ENCODE measurements at places on chromosomes 11 and 22.

DNA sequence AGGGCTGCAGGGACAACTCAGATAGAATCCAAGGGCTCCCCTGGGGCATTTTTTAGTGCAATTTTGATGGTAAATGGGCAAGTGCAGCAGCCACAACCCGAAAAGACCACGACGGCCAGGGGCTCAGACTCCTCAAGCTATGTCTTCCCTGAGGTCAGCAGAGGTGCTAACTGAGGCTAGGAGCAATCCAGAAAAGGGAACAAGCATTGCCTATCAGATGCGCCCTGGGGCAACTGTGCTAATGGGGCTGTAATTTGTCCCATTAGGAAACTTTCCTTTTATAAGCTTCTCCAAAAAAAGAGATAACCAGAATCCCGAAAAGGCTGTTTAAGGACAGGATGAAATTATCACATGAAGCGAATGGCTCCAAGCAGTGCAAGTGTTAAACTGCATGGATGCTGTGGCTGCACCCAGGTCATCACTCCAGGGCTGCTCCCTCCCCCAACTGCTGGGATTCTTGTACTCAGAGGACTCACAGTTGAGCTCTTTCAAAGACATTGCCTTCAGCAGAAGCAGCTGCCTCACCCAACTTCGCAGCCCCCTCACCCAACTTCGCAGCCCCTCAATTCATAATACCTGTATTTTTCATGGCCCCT, 2.8 kb upstream of the CD3E start:
- no peak for DNase-seq

DNA sequence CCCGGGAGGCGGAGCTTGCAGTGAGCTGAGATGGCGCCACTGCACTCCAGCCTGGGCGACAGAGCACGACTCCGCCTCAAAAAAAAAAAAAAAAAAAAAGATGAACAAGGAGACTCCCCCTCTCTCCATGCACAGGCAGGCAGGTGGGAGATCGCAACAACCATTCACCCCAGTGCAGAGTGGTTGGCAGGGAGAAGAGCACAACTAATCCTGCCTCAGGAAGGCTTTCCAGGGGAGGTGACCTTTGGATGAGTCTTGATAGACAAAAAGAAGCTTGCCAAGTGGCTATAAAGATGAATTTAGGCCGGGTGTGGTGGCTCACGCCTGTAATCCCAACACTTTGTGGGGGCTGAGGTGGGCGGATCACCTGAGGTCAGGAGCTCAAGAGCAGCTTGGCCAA, 30.0 kb downstream of the FLRT1 start:
- no peak for DNase-seq

DNA sequence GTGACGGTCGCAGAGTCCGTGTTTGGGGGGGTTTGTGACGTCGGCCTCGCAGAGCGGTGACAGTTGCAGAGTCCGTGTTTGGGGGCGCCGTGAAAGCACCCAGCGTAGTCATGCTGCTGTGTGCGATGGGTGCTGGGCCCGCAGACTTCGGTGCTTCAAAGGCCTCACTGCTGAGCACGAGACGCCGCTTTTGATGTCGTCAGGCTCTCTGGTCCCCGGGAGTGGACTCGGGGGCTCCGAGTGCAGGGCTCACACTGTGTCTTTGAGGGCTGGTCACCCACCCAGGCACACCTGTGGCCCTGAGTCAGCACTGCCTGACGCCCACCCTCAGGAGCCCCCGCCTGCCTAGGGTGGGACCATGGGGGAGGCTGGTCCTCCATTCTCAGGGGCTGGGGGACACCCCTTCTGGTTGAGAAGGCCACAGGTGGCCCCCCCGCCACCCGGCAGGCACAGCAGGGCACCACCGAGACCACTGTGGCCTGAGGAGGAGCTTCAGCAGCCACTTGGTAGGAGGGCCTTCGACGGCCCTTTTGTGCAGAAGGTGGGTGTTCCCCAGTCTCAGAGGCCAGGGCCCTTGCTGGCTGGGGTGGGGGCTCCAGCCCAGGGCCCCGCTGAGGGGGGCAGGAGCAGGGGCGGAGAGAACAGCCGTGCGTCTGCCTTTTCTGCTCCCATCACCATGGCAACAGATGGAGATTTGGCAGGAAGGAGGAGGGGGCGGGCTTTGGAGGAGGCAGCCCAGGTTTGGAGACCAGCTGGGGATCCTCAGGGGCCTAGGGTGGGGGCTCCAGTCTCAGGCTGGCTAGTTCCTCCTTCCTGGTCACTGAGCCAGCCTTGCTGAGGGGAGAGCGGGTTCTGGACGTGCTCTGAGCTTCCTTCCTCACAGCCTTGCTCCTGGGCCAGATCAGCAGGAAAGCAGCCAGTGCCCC, 20.9 kb downstream of the BRSK2 start:
- DNase-seq = no peak

DNA sequence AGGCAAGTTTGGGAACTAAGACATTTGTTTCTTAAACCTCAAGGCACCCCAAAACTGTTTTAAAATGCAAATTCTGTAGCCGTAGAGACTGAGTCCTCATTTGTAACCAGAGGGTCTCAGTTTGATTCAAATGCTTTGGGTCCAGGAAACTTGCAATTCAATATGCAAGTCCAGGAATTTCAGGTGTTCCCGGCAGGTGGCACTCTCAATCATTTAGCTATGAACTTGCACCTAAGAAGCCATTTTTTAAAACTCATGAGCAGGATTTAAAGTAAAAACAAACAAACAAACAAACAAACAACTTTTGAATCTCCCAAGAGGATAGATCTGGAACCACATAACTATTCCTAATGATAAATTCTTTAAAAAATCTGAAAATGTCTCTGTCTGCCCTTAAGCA, 8.7 kb upstream of the ABTB2 start:
- DNase-seq = no peak

GRCh38 chr11:122394313-122394712, 261.2 kb upstream of the UBASH3B start:
- DNase-seq = no peak

DNA sequence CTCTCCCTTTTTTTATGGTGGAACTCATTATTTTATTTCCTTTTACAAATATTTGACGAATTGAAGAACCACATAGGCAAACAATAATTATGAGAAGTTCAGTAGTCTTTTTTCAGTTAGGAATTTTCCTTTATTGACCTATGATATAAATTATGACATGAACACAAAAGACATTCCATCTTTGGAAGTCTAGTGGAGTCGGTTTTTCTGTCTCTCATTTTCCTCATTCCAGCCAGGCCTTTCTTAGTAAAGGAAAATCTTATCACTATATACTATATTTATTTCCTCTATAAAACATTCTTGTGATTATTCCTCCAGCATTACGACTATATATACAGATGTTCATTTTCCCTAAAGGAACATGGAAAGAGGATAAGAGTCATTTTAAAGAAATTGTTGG, 1046.1 kb downstream of the DLG2 start:
- no peak for DNase-seq

GRCh38 chr11:35083431-35084238, 55.3 kb upstream of the CD44 start:
- DNase-seq = peak; percentile 51

GRCh38 chr22:37234736-37235711, 9.0 kb downstream of the RAC2 start:
- peak; percentile 18 for DNase-seq

DNA sequence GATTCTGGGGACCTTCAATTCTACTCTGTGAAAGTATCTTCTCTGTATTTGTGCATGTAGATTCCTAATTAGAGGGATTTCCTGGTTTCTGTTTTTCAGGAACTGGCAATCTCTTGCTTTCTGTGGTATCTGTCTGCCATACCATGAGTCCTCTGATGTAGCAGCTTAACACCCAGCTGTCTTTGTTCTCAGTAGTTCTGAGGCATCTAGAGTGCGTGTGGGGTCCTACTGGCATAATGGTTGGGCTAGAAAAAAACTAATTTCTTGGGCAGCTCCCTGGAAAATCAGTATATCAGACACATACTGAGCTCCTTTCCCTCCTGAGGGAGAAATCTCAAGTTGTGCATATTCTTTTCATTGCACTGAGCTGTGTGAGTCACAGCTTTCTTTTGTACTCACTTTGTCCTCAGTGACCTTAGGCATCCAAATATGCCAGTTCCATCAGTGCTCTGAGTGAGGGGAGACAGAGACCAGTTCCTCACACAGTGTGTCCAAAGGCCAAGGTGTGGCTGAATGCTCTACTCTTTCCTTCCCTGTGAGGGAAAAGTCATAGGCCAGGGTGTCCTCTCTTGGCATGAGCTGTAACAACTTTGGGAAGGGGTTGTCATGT, 35.5 kb upstream of the SLC22A24 start:
- no peak for DNase-seq

DNA sequence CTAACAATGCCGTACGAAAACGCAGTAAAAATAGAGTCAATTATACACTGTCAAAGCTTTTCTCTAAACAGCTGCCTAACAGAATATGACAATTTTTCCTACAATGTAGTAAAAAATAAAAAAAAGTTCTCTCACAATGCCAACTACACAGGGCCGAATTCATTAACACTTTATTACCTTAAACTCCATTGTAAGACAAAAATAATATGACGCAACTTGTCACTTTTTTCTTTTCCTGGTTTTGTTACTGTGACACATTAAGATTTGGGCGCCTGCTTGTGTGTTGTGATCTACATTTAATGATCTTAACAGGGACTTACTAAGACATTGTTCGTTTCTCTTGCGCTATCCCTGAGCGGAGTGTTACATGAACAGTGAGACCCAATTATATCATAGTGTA, 204.1 kb downstream of the INSC start:
- no peak for DNase-seq

- DNase-seq = no peak
Observed at GRCh38 chr11:45968901-45969300, 46.4 kb downstream of the LARGE2 start.

- DNase-seq = peak; percentile 71
Observed at GRCh38 chr22:17742527-17742902, 31.8 kb downstream of the BID start.
